Pancreas (tissue), 10 donors: ENCODE measurements at places on chromosomes 1 and 21.

- no peak for DNase-seq
These were observed 27.7 kb upstream of the SPOCD1 start for GRCh38 chr1:31843506-31843905.

DNA sequence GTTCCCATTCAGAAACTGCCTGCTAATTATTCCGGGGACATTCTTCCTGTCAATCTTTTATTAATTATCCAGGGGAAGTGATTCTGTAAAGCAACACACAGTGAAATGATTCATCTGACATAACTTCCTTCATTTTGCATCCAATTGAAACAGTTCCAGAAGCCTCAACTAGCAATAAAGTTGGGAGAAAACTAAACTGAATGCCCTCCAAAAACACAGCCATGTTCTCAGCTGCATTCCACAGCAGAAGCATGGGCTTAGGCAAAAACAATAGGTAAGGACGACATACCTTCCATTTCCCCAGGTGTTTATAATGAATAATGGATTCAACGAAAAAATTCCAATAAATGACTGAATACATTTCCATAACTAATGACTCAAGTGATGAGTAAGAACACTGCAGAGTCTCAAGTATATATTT, 36.9 kb upstream of the TARBP1 start:
- no peak for DNase-seq

GRCh38 chr1:18446751-18447150, 34.0 kb upstream of the KLHDC7A start:
- DNase-seq: no peak

- no peak for DNase-seq
These were observed 158.6 kb upstream of the TMEM51 start for GRCh38 chr1:14994841-14995437.

DNA sequence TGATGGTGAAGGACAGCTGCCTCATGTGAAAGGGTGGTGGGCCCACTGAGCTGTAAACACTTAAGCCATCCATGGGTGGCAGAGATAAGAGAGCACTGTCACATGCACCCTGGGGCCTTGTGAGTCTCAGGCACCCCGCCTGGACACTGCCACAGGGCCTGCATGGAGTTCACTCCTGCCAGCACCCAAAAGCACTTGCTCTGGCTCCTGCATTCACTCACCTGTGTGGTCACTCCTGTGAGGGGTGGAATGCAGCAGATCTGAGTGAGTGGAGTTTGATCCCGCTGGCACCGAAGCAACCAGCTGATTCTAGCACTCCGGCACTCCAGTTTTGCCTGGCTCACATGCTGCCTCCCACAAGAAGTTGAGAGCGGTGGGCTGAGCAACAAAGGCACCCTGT, 1142.1 kb upstream of the PRMT6 start:
- peak; percentile 19 for DNase-seq

- DNase-seq: no peak
These were observed 131.7 kb downstream of the PSMG1 start for GRCh38 chr21:39051588-39051949.

- no peak for DNase-seq
These were observed 43.8 kb upstream of the AIM2 start for GRCh38 chr1:159120317-159120716.

DNA sequence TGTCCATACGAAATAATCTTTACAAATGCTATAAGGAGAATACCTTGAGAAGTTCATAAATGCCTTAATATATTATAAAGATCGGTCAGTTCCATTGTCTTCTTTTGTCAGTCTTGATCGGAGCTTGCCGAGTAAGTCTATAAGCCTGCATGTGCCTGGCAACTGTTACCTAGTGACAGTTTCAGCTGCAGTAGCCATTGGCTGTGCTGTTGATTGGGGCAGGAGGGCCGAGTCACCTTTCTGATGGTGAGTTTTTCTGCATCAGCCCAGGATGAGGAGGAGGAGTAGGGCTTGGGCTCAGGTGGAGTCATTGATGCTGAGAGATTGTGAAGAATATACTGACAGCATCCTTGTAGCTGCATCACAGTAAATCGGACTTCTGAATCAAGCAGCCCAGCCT, 1.9 kb upstream of the GPR52 start:
- no peak for DNase-seq

DNA sequence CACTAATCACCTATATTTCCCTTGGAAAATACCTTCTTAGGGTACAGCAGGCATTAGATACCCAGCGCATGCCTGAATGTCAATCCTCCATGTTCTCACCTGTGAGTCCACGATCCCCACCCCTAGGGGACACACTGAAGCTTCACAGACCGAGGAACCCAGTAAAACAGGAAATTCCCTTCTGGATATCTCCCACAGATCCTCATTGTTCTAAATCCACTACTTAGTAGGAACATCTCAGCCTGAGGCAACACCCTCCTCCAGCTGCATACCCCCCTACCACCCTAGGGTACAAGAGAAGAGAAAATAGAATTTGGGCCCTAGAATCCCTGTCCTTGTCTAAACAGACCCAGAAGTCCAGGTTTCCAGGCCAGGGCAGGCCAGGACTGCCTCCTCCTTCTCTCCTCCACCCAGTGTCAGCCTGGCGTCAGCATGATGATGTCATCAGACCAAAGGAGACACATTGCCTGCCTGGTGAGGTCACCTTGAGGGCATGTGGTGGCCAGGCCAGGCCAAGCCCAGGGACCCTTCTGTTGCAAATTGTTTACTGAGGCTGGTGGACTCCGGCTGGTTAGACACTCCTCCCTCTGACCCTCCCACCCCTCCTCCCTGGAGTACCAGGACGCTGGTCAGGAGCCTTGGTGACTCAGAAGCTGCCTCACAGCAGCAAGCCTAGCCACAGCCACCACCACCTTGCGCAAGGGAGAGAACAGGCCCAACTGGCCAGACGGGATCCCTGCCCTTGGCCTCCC, 6.2 kb downstream of the NECTIN4 start:
- DNase-seq: peak; percentile 90

- no peak for DNase-seq
These were observed 6.1 kb downstream of the CERS2 start for GRCh38 chr1:150968491-150968890.

DNA sequence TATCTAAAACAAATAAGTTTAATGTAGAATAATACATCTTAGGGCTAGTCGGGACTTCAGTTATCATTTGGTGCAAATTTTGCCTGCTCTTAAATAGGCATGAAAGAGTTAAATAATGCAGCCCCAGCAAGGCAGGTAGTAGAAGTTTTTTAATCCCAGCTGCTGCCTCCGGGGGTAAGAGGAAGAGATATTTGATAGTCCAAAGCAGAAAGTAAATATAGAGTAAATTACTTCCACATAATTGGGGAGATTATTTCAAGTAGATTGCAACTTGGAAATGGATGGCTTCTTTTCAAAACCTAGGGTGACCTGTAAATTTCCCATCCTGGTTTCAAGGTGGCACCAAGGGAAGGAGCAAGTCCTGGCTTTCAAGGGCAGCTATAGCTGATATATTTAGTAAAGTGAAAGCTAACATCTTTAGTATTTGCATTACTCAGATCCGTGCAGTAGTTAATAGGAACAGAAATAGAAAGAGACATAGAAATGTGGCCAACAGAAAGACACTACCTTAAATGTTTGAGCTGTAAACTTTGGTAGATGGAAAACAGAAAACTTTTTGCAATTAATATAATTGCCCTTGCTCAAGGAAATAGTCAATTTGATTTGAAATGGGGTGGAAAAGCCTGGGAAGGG, 109.1 kb downstream of the LMO4 start:
- DNase-seq: no peak

DNA sequence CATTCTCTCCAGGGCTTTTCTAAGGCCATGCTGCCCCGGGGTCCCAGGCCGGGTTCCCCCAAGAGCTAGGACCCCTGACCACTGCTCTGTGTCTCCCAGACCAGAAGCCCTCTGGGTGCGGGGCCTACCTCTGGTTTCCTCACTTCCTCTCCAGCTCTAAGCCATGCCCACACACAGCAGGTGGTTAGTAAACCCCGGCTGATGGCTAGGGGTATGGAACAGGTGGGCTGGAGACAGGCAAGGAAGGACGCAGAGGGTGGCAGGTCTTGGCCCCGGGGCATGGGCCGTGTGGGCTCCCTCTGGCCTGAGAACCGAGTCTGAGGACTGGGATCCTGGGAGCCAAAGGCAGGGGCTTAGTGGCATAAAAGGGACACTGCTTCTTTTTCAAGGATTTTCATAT, 15.9 kb upstream of the PLCH2 start:
- DNase-seq: no peak

DNA sequence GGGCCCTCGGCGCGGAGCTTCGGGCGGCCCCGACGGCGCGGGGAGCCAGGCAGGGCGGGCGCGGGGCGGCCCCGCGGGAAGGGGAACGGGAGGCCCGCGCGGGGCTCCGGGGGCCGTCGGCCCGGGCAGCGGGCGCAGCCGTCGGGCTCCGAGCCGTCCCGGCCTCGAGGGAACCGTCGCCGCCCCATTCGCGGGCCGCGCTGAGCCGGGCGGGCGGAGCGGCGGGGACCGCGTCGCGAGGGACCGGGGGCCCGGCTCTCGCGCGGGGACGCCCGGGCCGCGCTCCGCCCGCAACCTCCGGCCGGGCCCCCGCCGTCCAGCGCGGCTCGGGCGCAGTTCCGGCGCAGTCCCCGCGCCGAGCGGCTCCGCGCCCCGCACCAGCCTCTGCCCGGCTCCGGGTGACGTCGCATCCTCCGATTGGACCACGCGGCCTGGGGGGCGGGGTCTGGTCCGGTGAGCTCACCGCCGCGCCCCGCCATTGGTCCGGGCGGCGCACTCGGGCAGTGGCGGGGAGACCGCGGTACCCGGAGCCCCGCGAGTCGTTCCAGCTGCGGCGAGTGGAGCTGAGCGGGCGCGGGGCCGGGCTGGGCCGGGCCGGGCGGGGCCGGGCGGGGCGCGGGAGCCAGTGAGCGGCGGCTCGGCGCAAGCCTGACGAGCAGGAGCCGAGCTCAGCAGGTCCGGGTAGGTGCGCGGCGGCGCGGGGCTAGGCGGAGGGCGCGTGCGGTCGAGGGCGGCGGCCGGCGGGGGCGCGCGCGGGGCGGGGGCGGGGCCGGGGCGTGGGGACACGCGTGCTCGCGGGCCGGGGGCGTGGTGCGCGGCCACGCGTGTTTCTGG, 66.7 kb upstream of the VAMP3 start:
- peak; percentile 93 for DNase-seq

- no peak for DNase-seq
These were observed 12.0 kb downstream of the TSHB start for GRCh38 chr1:115041654-115042053.

DNA sequence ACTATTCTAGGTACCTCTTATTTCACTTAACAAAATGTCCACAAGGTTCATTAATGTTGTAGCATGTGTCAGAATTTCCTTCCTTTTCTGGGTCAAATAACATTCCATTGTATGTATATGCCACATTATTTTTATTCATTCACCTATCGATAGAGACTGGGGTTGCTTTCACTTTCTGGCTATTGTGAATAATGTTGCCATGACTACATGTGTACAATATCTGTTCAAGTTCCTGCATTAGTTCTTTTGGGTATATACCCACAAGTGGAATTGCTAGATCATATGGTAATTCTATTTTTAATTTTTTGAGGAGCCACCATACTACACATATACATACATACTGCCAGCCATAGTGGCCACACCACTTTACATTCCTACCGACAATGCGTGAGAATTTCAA, 158.4 kb downstream of the ZZZ3 start:
- DNase-seq: no peak

DNA sequence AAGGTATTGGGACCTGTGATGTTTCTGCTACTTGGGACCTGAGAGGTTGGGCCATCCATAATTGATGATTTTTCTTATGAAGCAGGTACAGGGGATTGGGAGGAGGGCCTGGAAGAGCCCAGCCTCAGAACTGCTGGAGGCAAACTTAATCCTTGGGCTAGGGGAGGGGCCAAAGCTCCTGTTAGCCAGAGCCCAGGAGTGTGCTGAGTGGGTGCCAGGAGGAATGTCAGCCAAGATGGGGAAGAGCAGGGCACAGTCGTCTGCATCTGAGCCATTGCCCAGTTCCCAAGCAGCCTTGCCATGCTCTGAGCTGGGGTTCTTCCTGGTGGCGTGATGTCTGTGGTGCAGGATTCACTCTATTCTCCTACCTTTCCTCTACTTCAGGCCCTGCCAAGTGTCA, 5.8 kb downstream of the MAPKAPK2 start:
- DNase-seq: no peak

DNA sequence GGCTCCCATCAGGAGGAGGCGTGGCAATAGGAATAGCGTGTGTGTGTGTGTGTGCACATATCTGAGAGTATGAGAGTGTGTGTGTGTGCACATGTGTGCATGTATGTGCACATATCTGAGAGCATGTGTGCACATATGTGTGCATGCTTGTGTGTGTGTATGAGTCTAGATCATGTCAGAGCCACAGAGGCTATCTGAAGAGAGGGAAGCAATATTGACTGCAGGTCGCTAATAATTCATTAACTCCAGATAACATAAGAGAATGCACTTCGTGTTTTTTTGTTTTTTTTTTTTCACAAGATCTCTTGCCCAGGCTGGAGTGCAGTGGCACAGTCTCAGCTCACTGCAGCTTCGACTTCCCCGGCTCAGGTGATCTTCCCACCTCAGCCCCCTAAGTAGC, 4.7 kb upstream of the SLC45A1 start:
- DNase-seq: no peak

DNA sequence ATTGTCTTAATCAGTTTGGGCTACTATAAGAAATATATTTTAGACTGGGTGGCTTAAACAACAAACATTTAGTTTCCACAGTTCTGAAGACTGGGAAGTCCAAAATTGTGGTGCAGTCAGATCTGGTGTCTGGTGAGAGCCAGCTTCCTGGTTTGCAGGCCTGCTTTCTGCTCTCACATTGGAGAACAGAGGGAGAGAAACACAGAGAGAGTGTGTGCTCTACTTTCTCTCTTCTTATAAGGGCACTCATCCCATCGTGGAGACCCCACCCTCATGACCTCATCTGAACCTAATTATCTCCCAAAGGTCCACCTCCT, 4.1 kb downstream of the LEPR start:
- DNase-seq: no peak

GRCh38 chr1:245546875-245547274, 392.1 kb downstream of the KIF26B start:
- no peak for DNase-seq

- peak; percentile 71 for DNase-seq
These were observed 653 bp downstream of the FNDC10 start for GRCh38 chr1:1599030-1599934.

- no peak for DNase-seq
These were observed 39.3 kb upstream of the CSF3R start for GRCh38 chr1:36522021-36522420.

DNA sequence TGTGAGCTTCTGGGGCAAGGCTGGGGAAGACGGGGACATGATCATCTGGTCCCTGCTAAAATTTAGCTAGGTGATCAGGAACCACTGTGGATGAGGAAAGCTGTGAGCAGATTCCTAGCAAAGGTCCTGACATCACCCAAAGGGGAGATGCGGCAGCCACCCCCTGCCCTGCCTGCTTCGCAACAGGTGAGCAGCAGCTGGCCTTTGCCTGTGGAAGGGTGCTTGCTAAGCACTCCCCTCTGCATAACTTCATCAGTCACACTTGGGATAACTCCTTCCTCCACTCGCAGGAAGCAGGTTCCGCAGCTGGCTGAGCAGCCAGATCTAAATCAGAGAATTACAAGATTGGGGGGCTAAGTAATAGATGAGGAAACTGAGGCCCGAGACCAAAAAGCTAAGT, 51.2 kb downstream of the KCNN3 start:
- DNase-seq: no peak

GRCh38 chr1:4110888-4111287, 210.8 kb upstream of the C1orf174 start:
- DNase-seq: no peak
